Glutamatergic neuron (in vitro differentiated cells): ENCODE measurements at places on chromosomes 2 and 18. TPM values are rescaled to one million over a fixed set of nuclear protein-coding genes. Genes with fewer than 3 reads are reported as not detected.

DNA sequence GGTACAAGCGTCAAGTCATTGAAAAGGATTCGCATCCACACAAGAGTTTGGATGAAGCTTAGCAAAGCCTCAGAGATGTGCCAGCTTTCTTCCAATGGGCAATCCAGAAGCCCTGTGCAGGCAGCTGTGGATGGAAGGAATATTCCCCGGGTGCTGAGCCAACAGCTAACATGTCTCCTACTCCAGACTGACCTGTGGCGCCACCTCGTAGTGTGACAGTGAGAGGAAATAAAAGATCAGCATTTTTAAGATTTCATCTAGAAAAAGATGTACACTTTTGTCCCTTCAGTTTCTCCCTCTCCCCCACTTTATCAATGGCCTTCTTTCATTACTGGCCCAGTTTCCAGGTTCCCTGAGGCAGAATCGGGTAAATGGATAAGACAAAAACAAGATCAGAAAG, 48.9 kb upstream of the SPATS2L start:
- DNase-seq: no peak

The ERICH2 gene
- total RNA-seq: 2.1 TPM

DNA sequence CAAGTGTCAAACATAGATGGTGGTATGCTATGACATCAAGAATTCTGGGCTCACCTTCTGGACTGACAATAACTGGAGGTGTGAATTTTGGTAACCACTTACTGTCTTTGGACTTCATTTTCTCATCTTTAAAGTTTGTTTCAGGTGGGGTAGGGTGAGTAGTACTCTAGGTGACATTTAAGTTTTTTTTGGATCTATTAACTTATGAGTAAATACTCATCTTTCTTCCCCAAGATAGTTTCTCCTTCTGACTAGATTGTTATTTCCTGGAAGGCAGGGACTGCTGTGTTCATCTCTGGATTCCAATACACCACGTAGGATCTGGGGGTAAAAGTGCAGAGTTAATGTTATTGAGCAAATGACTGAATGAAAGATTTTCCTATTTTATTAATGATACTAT, 55.9 kb downstream of the ICOS start:
- DNase-seq: no peak

The CDH2 gene
- total RNA-seq: 224 TPM
